Fibroblast of upper back skin (primary cell): ENCODE measurements at places on chromosomes 4 and X.

- no peak for DNase-seq
These were observed 3.4 kb upstream of the ZCCHC18 start for GRCh38 chrX:104108955-104109354.

- DNase-seq, result no peak
These were observed 156.4 kb downstream of the ARX start for GRCh38 chrX:24859211-24859841.

DNA sequence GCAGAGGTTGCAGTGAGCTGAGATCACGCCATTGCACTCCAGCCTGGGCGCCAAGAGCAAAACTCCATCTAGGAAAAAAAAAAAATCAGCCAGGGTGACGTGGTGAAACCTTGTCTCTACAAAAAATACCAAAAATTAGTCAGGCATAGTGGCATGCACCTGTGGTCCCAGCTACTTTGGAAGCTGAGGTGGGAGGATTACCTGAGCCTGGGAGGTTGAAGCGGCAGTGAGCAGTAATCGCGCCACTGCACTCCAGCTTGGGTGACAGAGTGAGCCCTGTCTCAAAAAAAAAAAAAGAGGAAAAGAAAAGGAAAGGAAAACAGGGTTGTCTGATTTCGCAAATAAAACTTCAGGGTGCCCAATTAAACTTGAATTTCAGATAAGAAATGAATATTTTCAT is 106.1 kb downstream of the RBM47 start:
- DNase-seq, result no peak

- peak; percentile 85 for DNase-seq
These were observed 176.2 kb upstream of the LNX1 start for GRCh38 chr4:53767482-53767881.

- DNase-seq, result no peak
These were observed 13.2 kb downstream of the HSD17B11 start for GRCh38 chr4:87377816-87378215.

GRCh38 chrX:68511255-68511654 is 12.4 kb downstream of the YIPF6 start:
- peak; percentile 29 for DNase-seq

GRCh38 chrX:53681661-53682060 is 4.9 kb downstream of the HUWE1 start:
- no peak for DNase-seq

GRCh38 chrX:10972706-10973105 is 138.4 kb upstream of the HCCS start:
- peak; percentile 86 for DNase-seq

DNA sequence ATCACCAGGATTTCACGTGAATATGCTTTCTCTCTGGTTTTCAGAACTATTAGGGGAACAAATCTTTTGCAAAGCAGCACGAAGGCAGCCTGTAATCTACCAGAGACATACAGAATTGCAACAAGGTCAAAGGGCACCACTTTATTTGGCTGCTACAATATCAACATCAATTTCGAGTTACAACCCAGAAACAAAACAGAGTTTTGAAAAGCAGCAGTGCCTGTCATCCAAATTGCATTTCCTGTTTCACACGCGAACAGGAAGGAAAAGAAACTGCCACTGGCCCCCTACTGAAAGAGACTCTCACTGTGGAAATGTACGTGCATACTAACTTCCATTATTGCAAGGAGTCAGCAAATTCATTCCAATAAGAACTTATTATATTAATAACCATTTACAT is 17.1 kb upstream of the C1QTNF7 start:
- no peak for DNase-seq

GRCh38 chr4:138831948-138832347 is 183.6 kb upstream of the NOCT start:
- no peak for DNase-seq

GRCh38 chr4:127491571-127491970 is 141.2 kb upstream of the INTU start:
- DNase-seq, result no peak

DNA sequence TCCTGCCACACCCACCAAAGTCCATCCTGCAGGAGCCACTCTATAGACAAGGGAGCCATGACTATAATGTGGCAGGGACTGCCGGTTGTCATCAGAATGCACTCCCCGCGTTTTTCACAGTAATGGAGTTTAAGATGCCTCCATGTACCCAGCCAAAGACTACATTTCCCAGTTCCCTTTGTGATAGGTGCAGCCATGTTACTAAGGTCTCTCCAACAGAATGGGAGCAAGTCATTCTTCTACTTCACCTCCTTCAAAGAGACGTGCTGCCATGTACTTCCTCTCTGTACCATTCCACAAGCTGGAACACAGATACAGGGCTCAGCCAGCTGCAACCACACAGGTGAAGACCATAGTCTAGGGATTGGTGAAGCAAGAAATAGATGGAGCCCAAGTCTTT is 126.7 kb downstream of the CORIN start:
- no peak for DNase-seq

GRCh38 chr4:12110627-12111026 is 681.9 kb upstream of the HS3ST1 start:
- no peak for DNase-seq
